GDM1 (cell line): ENCODE measurements at places on chromosomes 4 and X.

DNA sequence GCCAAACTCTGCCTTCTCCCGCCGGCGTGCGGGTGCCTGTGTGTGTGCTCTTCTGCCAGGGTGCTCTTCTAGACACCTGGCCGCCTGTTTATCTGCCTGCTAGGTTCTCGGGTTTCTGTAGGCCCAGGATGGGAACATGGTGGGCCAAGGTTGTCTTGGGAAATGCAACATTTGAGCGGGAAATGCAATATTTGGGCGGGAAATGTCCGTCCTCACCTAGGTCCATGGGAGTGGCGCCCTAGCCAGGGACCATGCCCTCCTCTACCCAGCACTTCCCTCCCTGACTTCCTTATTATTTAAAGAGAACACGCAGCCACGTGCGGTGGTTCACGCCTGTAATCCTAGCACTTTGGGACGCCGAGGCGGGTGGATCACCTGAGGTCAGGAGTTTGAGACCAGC lies 392.6 kb downstream of the FAT4 start:
- DNase-seq: no peak

DNA sequence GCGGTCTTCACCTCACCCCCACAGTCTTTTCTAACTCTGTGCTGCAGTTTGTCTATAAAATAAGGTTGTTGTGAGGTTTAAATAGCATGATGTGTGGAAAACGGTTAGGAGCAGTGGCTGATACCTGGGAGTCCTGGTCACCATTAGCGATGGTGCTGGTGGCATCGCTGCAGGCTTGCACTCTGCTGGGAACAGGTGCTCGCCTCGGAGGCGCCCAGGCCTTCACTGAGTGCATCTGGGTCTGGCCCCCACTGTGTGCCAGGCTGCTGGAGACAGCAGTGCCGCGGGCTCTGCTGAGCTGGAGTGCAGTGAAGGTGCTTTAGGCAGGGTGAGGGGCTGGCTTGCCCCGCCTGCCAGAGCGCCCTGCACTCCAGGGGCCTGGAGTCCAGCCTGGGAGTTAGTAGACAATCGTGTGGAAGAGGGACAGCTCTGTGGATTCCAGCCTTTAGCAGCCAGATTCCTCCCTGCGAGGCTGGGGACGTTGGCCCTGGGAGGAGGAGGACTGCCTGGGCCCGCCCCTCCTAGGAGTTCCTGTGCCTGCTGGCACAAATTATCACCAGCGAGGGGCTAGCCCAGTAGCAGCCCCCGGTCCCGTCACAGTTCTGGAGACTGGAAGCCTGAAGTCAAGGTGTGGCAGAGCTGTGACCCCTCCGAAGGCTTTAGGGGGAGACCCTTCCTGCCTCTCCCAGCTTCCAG lies 7.3 kb downstream of the RGS12 start:
- DNase-seq: no peak

DNA sequence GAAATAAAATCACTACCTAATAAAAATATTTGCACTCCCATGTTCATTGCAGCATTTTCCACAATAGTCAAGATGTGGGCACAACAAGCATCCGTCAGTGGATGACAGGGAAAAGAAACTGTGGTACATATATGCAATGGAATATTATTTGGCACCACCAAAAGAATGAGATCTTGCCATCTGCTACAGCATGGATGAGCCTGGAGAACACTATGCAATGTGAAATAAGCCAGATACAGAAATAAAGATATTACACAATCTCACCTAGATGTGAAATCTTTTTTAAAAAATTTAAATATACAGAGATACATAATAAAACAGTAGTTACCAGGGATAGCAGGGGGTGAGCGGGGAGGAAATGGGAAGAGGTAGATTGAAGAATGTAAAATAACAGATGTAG lies 44.8 kb downstream of the LDB2 start:
- DNase-seq: no peak

DNA sequence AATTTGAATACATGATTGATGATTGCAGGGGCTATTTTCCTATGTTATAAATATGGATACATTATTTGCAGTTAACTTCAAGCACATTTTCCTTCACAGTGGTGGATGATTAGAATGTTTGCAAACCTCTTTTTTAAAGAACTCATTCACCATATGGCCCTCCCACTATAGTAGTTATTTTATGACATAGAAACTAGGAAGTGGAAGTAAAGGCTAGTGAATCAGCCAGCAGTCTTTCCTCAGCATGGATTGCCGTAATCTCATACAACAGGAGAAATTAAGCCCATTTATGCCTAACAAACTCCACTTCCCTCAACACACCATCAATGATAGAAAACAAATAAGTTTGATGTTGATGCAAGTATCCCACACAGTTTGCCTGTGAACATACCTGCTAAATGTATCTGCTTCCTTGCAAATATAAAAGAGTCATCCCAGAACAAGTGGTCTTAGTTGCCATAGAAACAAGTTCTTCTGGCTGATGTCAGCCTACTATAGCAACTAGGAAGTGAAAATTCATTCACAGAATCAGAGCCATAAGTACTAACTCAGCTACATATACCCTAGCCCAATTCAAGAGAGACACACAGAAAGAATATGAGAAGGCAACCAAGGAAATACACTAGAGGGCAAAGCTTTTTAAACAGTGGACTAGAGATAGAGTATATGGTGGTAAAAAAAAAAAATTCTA lies 100.9 kb upstream of the RADX start:
- no peak for DNase-seq

GRCh38 chr4:169243825-169244609 lies 26.7 kb downstream of the SH3RF1 start:
- no peak for DNase-seq

DNA sequence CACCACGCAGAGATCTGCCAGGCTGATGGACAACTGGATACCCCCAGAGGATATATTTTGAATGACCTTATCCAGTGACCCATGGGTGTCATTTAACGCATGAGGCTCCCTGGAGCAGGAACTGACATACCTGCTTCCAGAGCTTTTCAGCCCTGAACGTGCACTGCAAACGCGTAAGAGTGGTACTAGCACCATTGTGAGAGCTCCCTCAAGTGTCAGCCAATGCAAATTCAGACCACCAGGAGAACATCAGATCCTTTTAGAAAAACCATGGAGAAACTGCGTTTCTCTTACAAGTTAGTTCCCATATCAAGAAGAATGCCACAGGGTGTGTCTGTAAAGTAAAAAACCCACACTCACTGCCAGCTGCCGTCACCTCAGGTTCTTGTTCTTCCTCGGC lies 7.3 kb downstream of the TREX2 start:
- no peak for DNase-seq

DNA sequence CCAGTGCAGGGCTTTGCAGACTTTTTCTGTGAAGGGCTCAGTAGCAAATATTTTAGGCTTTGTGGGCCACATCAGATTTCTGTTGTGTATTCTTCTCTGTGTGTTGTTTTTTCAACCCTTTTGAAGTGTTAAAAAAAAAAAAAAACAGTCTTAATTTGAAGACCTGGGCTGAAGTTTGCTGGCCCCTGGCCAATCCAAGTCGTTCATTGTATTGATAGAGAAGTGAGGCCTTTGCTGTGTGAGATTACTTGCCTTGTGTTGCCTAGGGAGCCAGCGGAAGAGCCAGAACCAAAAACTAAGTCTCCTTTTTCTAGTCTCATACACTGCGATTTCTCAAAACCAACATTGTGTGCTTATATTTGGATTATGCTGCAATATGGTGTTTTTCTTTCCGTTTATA lies 46.9 kb downstream of the MTM1 start:
- DNase-seq: no peak
